Esophagus squamous epithelium (tissue), 5 donors: ENCODE measurements at places on chromosomes 5 and 9. TPM values are rescaled to one million over a fixed set of nuclear protein-coding genes. Genes with fewer than 3 reads are reported as not detected.

Gene PCAT7
- not detected for total RNA-seq

Gene RIMOC1
- total RNA-seq = 16.4 TPM

Gene UNC5A
- total RNA-seq = not detected

Gene POLR1E
- 15.0 TPM for total RNA-seq

Gene LCN15
- total RNA-seq = not detected

DNA sequence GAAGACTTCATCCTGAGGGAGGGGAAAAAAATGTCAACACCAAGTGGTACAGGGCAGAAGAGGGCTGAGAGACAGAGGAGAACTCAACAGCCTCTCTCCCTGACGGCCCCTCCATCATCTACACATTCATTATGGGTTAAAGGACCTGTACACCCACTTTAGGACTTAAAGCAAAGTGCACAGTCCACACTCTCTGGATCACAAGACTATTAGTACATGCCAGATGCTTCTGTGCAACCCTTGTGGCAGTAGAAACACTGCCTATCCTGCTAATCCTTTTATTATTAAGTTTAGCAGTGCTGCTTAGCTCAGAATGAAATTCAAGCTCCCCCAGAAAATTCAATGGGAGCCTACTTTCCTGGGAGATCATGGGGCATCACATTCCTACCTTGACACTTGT, 1.9 kb downstream of the FRMD3 start:
- DNase-seq = no peak

DNA sequence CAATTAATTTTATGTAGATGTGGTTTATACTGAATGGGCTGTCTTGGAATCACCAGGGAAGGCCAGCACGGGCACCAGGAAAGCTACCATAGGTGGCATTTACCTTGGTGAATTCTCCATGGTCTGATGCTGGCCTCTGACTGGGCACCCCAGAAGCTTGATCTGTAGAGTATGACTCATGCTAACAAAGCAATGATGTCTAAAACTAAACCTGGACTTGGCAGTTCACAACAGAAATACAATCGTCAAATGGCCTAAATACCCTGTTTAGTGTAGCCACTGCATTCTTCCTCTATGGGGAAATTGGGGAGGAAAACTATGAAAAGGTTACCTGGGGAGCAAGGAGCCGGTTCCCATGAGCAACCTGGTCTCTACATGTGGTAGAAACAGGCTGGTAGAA, 98.0 kb downstream of the ATPSCKMT start:
- no peak for DNase-seq

- DNase-seq = no peak
Measured at GRCh38 chr9:4298255-4299004, 1.4 kb downstream of the GLIS3 start.

GRCh38 chr5:147558826-147559225, 49.0 kb upstream of the DPYSL3 start:
- no peak for DNase-seq

DNA sequence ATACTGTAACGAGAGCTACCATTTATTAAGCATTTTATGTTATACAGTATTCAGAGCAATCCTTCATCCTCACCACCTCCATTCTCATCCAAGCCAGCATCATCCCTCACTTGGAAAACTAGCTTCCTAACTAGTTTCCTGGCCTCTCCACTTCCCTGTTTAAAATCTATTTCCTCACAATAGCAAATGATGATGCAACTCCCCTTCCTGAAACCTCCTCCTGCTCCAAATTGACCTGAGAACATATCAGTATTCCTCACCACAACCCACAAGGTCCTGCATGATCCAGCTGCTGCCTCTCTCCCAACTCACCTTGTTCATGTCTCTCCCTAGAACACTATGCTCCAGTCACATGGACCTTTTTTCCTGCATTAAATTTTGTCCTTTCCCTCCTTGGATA, 4.3 kb upstream of the SLC36A2 start:
- DNase-seq = no peak

- DNase-seq = no peak
Measured at GRCh38 chr5:139495638-139496435, 13.3 kb upstream of the STING1 start.

GRCh38 chr5:115435065-115435777, 109.4 kb downstream of the FEM1C start:
- no peak for DNase-seq

GRCh38 chr5:141940695-141941271, 17.1 kb downstream of the DELE1 start:
- no peak for DNase-seq

- no peak for DNase-seq
Measured at GRCh38 chr9:113886933-113887332, 10.8 kb downstream of the ZNF618 start.

DNA sequence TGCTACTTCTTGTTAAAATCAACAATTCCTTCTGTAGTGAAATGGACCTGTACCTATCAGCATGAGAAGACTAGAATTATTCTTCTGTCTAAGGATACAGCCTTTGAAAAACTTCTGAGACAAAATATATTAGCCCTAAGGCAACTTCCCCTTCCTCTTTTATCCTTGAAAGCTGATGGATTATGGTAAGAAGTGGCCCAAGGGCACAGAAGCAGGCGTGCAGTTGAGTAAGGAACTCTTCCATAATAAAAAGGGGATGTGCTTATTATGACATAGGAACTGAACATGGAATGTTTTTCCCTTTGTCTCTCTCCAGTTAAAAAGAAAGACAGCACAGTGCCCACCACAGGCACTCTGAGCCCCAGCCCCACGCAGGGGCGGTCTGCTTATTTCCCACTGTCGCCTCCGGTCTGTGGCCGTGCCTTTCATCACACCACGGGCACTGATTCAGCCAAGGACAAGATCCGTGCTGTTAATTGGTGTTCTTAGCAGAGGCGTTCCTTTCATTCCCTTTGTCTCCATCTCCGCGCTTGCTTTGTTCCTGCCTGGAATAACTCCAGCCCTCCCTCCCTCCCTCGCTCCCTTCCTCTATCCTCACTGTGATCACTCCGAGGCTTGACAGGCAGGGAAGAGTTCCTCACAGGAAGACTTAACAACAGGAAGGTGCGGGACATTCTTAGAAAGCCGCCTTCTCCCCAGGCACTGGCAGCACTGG, 135.9 kb upstream of the OTULINL start:
- no peak for DNase-seq

DNA sequence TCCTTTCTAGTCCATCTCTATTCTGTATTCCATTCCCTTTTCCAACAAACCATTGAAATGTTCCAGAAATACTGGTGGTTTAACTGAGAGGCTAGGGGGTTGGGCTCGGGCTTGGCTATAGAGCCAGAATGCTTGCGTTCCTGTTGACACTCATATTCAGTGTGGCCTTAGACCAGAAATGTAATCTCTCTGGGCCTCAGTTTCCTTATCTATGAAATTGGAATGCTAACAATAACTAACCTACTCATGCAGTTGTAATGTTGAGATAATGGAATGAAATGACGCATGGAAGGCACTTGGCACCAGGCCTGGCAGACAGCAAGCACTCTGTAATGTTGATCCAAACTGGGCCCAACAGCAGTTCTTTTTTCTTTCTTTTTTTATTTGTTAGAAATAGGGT, 26.8 kb downstream of the JADE2 start:
- DNase-seq = no peak

GRCh38 chr9:120312031-120312430, 267.9 kb downstream of the CDK5RAP2 start:
- no peak for DNase-seq

DNA sequence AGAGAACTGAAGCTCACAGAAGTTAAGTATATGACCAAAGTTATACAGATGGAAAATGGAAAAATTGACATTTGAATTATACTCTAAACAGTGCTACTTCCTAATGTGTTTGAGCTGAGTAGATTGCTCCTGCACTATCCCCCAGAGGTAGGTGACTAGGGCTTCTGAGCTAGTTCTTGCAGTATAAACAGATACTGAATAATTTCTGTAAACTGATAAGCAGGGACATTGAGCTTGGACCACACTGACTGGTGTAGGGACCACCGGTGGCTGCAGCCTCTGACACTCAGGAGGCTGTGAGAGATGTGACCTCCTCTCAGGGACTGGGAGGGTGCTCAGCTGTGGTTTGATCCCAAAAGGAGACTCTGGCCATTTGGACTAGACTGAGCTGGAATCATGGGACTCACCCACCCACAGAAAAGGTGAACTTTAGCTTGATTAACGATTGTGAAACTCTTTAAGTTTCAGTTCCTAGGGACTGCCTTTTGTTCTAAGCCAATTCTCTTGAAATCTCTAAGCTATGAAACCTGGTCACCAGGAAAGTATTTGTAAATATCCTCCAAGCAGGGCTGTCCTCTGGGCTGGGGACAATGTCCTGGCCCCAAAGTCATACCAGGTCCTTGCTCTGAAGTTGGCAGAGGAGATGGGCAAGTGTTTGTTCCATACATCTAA, 291.5 kb downstream of the SEC61B start:
- DNase-seq = no peak

DNA sequence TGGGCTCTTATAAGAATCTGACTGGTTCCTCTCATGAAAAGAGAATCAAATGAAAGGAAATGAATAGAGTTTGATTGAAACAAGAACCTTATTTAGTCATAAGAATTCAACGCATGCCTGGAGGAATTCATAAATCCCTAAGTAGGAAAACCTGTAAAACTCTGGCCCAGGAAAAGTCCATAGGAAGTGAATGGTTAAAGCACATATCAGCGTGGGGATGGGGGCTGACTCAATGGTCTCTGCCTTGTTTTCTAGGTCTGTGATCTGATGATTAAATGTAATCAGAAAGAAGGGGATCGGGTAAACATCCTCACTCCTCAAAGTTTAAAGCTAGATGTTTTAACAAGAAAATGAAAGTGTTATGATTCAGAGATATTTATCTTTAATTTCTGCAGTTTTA, 759.4 kb upstream of the C9orf72 start:
- DNase-seq = no peak

GRCh38 chr5:37771203-37771611, 68.6 kb downstream of the GDNF start:
- no peak for DNase-seq

DNA sequence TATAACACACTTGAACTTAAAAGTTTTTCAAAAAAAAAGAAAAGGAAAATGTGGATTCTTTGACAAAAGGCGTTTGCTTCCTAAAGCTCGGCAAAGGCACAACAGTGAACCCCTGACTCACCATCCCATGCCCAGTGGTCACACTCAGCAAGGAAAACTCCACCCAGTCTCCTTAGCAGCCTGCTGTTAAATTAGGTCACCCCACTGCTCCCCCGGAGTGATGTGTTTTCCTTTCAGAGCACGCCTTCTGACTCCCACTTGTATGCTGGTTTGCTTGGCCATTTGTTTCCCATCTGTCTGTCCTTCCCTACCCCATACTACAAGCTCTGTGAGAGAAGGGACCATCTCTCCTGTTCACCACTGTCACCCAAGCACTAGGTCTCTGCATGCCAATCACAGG, 23.8 kb downstream of the RETREG1 start:
- DNase-seq = no peak

GRCh38 chr5:57442080-57442839, 40.4 kb downstream of the ACTBL2 start:
- no peak for DNase-seq

DNA sequence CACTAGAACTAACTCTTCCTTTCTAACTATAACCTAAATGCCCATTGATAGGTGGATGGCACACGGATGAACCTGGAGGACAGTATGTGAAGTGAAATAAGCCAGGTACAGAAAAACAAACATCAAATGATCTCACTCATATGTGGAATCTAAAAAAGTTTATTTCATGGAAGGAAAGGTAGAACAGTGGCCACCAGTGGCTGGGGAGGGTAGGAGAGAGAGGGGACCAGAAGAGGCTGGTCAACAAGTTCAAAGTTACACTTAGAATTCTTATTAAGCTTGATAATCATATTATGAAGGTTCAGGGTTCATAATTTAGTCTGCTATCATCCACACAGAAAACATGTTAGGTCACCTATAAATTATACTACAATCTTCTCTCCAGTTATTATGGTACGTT, 107.6 kb upstream of the SLC12A2 start:
- DNase-seq = no peak

- DNase-seq = no peak
Measured at GRCh38 chr5:114206640-114207039, 155.2 kb upstream of the KCNN2 start.

GRCh38 chr5:176550275-176550831, 1.2 kb downstream of the CDHR2 start:
- no peak for DNase-seq

DNA sequence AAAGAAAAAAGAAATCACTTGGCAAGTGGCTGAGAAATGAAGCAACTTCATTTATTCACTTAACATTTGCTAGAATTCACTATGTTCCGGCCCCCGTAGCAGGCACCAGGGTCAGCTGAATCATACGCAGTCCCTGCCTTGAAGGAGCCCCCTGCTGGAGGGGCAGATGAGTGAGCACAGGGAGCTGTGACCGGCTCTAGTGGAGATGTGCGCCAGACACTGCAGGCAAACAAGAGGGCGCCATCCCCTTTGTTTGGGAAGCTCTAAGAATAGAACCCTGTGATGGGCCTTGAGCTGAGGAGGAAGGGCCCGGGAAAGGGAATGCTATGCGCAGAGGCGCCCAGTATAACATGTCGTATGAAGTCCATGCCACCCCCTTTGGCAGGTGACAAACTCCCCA, 20.2 kb upstream of the RPL26L1 start:
- no peak for DNase-seq

DNA sequence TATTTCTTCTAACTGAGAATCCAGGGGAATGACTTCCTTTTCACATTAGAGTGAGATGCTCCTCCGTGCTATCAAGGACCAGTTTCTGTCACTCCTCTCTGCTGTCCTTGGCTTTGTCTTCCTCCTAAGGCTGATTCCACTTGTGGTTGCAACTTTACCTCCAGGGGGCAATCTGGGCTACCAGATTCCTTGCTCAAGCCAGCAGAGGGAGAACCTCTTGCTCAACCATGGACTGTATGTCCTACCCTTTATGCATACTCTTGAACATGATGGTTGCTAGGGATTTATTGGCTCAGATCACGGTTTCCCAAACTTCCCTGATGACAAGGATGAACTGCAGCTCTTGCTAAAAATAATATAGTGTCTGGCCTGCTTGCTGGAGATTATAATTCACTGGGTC, 24.0 kb downstream of the NNT start:
- no peak for DNase-seq

- no peak for DNase-seq
Measured at GRCh38 chr5:22889720-22890119, 36.6 kb upstream of the CDH12 start.

DNA sequence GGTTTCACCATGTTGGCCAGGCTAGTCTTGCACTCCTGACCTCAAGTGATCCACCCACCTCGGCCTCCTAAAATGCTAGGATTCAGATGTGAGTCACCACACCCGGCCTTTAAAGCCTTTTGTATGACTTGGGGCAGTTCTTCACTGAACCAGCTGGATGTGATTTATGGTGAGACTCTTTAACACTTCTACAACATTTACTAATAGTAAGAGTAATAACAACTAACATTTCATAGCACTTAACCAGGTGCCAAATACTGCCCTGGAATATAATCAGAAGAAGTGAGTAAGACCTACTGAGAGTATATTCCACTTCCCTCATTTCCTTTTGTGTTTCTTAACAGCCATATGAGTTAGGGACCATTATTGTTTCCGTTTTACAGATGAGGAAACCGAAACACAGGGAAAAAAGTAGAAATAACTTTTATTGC, 10.0 kb downstream of the ZSWIM6 start:
- no peak for DNase-seq
